Stimulated activated CD4-positive, alpha-beta T cell treated with anti-CD3 and anti-CD28 coated beads, Interleukin-15, amount 100 ng/mL, for 1 hour (primary cell): ENCODE measurements at places on chromosomes 6 and 20.

- no peak for DNase-seq
These were observed 14.7 kb downstream of the ENPP3 start for GRCh38 chr6:131651782-131652181.

GRCh38 chr6:166633732-166634535, 6.9 kb upstream of the RPS6KA2 start:
- DNase-seq: no peak

DNA sequence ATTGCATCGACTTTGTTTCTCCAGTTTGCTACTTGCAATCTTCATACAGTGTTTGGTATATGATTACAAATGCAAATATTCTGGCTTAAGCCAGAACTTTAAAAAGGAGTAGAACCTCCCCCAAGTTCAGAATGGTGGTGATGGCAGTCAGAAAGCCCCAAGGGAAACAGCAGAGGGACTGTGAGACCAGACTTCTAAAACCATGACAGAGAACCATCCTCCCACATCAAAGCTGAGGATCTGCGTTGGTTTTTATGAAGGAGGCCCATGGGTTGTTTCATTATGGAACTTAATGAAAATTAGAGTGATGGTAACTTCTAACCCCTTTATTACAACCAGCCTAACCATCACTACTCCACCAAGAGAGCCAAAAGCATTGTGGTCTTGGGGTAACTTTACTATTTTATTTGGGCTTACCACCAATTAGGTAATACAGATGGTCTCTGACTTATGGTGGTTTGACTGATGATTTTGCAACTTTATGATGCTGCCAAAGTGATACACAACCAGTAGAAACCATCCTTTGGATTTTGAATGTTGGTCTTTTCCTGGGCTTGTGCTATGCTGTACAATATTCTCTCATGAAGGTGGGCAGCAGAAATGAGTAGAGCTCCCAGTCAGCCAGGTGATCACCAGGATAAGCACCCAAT, 10.9 kb upstream of the MRS2 start:
- no peak for DNase-seq

DNA sequence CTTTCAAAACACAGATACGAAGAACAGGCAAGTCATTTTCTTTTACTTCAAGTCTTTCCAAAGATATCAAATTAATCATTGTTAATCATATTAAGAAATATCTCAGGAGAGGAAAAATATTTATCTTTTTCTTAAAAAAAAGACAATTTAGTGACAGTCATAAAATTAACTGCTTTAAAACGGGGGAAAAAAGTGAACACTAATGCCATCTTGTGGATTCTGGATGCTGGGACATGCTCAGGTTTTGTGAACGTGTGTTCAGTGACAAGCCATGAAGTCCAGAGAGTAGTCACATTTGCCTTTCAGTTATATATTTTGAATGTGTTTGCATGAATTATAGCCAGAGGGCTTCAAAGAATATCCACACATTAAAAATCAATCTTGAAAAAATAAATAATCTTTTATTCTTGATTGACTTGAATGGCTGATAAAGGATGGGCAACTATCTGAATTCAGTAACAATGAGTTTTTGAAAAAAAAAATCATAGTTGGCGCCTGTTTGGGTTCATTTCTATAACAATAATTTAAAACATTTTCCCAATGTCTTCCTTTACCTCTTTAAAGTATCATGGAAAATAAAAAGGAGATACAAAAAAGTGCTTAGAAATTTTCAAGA, 74.7 kb upstream of the NOX3 start:
- no peak for DNase-seq

DNA sequence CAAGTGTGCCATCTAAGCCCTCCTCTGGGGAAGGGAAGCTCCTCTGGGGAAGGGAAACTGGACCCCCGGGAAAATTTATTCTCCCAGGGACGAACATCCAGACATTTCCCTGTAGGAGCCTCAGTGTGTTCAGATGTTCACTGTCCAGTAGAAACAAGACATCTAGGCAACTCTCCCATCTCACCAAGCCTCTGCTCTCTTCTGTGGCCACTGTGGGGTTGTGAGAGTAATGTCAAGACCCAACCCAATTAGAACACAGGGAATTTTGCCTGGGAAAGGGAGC, 3.6 kb upstream of the PTGIS start:
- DNase-seq: no peak

DNA sequence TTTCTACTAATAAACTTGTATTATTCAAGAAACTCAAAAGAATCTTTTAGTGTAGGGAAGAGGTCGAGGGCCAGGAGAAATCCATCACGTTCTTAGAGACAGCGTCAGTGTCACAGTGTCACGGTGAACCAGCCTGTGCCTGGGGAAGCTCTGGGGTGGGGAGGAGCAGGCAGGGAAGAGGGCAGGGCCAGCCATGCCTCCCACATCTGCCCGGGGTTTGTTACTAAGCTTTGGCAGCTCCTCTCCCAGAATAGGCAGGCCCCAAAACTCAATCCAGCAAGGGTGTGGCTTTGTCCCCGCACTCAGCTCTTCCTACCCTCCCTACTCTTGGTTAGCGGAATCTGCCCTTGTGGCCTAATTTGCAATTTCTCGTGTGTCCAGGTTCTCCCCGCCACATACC, 72.9 kb downstream of the TCP11 start:
- DNase-seq: no peak

DNA sequence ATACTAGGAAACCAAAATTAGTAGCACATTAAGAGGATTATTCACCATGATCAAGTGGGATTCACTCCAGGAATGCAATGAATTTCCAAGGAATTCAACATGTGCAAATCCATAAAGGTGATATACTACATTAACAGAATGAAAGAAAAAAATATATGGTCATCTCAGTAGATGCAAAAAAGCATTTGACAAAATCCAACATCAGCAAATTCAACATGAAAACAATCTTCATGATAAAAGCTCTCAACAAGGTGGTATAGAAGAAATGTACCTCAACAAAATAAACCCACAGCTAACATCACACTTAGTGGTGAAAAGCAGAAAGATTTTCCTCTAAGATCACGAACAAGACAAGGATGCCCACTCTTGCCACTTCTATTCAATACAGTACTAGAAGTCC, 74.4 kb upstream of the PDE10A start:
- no peak for DNase-seq

- DNase-seq: no peak
These were observed 8.2 kb upstream of the NTSR1 start for GRCh38 chr20:62700261-62700930.

GRCh38 chr6:45555981-45556771, 178.4 kb upstream of the SUPT3H start:
- no peak for DNase-seq
